ENCODE measurements at places on chromosomes 2 and 18.
A peak's percentile ranks its signal among the peaks of the same experiment; 100 is the strongest.

DNA sequence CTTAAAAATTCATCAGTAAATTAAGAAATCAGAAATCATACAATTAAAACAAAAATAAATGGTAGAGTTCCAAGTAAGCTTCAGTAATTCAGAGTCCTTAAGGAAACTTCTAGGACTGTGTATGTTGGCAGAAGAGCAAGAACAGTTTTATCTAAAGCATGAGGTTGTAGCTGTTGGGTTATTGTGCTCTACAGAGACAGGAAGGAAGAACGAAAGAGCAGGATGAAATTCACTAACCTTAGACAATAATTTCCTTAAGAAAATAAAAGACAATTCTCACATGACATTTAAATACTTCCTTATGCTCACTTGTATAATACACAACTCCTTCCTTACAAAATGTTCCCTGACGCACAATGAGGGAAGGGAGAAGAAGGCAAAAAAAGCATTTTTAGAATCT lies 133.4 kb downstream of the STK39 start:
- no peak for DNase-seq

DNA sequence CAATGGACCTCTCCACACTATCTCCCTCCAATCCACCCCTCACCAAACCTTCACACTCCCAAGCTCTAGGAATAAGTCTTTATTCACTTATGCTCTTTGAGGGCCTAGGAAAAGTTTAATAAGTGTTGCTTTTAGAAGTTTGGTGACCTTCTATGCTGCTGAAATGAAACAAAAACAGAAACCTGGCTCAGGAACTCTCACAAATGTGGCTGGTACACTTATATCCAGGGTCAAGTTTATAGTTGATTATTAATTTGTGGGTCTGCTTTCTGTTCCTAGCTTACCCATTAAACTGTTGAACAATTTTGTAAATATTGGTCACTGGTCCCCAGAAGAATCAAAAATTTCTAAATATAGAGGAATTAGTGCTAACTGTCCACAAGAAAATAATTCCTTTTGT lies 14.2 kb upstream of the ANKRD44 start:
- DNase-seq: no peak

DNA sequence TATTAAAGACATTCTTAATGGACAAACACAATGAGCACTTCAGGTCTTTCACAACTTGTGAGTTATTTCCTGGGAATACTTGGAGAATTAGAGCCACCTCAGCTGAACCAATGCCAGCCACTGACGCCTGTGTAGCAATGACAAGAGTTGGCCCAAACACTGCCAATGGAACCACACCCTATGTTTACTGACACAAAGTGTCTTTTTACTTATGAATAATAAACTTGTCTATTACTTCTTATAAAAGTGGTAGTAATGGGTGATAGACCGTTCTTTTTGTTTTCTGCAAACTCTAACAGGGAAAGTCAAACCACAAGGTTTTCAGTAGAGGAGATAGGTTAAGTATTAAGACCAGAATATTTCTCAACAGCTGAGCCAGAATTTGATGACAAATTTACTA lies 12.5 kb upstream of the CHAC2 start:
- no peak for DNase-seq

DNA sequence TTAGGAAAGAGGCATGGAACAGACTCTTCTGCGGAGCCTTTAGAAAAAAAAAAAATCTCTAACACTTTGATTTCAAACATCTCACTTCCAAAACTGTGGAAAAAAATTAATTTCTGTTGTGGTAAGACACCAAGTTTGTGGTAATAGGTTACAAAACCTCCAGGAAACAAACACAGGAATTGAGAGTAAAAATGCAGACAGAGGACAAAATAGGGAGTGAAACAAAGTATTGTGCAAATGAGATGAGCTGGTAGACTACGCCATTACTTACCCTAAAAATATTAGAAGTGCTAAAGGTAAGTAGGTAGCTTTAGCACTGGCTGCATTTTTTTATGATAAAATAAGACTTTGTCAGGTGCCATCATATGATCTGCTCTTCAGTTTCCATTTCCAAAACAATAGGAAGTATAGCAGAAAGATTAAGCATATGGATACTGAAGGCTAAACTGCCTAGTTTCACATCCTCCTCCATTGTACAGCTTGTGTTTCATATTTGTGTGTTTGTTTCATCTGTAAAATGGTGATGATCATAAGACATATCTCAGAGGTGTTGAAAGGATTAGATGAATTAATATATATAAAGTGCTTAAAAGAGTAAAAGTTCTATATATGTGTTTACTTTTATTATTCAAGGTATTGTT lies 309.2 kb downstream of the NR4A2 start:
- no peak for DNase-seq

GRCh38 chr2:73366060-73366459 lies 19.6 kb upstream of the ALMS1 start:
- DNase-seq: no peak

DNA sequence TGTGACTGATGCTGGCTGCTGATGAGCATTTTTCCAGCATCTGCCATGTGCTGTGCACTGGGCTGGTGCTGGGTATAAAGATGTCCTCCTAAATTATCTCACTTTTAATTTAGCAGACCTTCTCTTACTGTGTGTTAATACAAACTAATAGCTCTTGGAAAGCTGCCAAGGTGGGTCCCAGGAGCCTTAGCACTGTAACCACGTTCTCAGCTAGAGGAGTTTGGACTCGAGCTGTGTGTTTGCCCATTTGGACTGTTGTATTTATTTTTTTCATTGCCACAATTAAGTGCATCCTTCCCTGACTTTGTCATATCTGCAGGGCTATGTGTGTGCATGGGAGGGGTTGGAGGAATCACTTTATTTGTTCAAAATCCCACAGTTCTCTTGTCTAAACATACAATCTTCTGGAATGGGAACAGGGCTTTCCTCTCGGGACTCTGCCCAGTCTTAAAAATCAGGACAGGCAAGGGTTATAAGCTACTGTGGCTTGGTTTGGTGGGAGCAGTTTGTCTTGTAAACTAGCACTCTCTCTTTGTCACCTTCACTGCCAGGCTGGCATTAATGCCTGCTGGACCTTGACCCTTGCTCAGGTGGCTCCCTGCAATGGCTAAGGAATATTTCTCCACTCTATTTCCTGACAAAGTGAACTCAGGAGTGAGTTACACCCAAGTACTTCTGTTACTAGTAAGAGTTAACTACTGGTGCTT lies 129.7 kb upstream of the MGAT5 start:
- no peak for DNase-seq

- no peak for DNase-seq
These were observed 32.2 kb upstream of the TEX51 start for GRCh38 chr2:126866451-126866850.

- no peak for DNase-seq
These were observed 45.9 kb upstream of the ASB1 start for GRCh38 chr2:238380785-238381184.

GRCh38 chr18:41128545-41128944 lies 826.5 kb upstream of the PIK3C3 start:
- DNase-seq: no peak

- no peak for DNase-seq
These were observed 241.3 kb downstream of the HDAC4 start for GRCh38 chr2:239159476-239159911.

GRCh38 chr2:31235504-31235902 lies 1.6 kb downstream of the EHD3 start:
- DNase-seq: no peak

DNA sequence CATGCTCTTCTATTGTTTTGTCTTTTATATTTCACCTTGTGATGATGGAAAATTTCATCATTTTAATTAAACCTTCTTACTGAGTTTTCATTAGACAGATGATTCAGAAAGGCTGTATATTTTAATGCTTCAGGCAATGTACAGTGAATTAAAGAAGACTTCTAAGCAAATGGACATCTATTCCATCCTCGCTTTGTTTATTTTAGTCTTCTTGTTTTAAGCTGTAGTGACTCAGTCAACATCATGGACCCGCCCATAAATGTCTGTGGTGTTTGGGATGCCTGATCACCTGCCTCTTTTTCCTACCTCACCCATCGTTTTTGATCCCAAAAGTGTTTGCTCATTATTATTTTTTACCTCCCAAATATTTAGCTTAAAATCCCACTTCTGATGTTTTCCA lies 43.1 kb downstream of the KYNU start:
- DNase-seq: no peak

GRCh38 chr2:50754514-50754913 lies 277.4 kb downstream of the NRXN1 start:
- DNase-seq: no peak

DNA sequence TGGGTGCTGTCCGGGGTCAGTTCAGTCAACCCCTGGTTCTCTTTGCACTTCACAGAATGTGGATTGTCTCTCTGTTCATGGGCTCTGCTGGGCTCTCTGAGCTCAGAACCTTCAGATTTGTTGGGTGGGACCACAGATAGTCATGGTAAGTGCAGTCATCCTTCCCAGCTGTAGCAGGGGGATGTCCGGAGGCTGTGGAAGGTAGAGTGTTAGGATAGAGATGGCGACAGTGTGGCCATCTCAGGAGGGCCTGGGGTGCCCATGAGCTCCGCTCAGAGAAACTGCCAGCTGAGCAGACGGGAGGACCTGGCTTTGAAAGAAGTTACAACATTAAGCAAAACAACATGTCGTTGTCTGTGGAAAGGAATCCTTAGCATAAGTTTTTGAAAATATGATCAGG lies 149.8 kb downstream of the FAM210A start:
- no peak for DNase-seq

- no peak for DNase-seq
These were observed 32.9 kb downstream of the STEAP3 start for GRCh38 chr2:119256582-119256921.

GRCh38 chr2:83578405-83578804 lies 880.7 kb downstream of the SUCLG1 start:
- DNase-seq: no peak

GRCh38 chr2:139684286-139684860 lies 904.2 kb upstream of the NXPH2 start:
- DNase-seq: no peak

- no peak for DNase-seq
These were observed 205.9 kb downstream of the IKZF2 start for GRCh38 chr2:212945526-212945925.

GRCh38 chr2:189082376-189082975 lies 97.1 kb downstream of the COL5A2 start:
- no peak for DNase-seq

DNA sequence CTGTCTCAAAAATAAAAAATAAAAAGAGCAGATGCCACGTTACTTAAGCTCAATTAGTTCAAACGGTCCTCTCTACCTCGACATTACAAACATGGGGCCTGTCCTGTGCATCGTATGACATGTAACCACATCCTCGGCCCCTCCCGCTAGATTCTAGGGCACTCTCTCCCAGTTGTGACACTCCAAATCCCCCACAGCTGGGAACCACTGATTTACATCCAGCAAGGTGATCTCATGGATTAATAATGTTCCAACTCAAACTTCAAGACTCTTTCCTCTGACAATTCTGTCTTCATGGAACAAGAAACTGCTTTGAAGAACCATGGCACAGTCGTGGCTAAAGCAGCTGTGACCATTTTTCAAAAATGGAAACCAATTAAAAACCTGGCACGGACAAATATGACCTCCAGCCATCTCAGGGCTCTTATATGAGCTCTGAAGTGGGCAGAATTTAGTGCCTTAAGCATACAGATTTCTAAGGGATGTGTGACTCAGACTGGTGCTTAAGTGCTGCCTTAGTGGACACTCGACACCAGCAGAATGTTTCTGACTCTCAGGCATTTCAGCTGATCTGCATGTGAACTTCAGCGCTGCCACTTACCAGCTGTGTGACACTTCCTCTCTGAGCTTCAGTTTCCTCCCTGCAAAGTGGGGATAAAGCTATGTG lies 31.7 kb upstream of the ASAP2 start:
- no peak for DNase-seq

DNA sequence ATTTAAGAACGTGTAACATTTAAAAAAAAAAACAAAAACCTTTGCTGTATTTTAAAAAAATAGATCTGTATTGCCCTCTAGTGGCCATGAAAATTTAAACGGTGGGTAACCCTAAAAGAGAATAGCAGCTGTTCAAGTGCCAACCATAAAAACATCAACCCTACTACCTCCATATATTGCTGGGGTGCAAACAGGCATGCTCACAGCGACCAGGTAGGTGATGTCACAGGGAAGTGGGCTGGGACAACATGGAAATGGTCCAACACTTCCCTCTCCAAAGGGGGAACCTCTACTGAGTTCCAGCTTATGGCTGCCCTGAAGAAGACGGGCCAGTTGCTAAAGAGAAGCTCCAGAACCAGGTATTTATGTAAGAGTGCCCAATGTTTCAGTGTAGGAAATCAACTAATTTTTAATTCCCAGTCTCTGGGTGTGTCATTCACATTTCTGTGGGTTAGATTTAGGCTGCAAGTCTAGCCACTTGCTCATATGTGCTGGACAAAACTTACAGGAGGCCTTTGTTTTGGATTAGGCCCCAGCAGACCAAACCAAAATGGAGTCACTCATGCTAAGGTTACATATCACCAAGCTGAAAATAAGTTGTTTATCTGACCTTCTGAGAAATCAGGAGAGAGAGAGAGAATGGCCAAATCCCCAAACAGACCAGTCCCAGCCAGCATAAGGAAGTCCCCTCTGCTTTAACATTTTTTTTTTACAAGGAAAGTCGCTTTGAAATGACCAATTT lies 54.5 kb downstream of the SKA1 start:
- DNase-seq: no peak

GRCh38 chr18:79460481-79461300 lies 65.0 kb downstream of the NFATC1 start:
- peak; percentile 48 for DNase-seq

GRCh38 chr2:6968319-6969100 lies 51.3 kb downstream of the RNF144A start:
- DNase-seq: peak; percentile 33

DNA sequence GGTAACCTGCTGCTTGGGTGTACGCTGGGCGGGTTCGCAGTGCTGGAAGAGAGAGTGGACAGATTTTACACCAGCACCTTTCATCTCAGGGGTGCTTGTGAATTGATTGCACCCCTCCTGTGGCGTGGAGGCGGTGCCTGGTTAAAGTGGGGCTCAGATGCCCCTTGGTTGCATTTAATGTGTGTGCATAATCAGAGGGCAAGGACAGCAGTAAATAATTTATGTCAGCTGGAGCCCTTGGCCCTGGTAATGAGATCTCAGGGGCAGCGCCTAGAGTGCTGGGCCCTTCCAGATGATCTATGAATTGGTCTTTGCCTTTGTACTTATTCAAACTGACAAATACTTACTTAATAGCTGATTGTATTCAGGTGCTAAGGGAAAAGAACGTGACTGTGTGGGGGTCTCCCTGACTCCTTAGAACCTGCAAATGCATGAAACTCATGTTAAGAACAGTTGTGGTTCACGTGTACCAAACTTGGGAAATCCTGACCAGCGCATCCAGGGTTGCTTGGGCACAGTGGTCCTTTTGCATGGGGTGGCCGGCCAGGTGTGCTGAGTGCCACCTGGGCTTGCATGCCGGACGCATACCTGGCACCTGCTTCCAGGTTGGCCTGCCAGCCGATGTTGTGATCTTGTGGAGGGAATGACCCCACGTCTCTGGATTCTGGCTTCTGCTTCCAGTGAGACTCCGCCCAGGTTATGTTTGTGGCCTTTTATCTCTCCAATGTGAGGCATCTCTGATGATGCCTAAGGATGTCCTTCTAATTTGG lies 118.5 kb downstream of the AGAP1 start:
- DNase-seq: no peak

DNA sequence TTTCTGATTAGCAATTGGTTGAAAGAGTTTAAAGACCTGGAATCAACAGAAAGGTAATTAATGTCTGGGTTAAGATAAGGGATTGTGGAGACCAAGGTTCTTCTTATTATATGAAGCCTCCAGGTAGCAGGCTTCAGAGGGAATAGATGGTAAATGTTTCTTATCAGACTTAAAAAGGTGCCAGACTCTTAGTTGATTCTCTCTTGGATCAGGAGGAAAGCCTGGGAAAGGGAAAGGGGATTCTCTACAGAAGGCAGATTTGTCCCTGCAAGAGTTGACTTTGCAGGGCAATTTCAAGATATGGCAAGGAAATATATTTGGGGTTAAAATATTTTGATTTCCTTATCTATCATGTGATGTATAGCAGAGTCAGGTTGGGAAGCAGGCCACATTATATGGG lies 153.1 kb upstream of the ARL4C start:
- DNase-seq: no peak

Data from frontal cortex (tissue), 4 donors.